ENCODE measurements at places on chromosomes 7 and 10.
A peak's percentile ranks its signal among the peaks of the same experiment; 100 is the strongest.

- DNase-seq: no peak
Measured at GRCh38 chr7:130740606-130741005, 6.6 kb upstream of the KLF14 start.

DNA sequence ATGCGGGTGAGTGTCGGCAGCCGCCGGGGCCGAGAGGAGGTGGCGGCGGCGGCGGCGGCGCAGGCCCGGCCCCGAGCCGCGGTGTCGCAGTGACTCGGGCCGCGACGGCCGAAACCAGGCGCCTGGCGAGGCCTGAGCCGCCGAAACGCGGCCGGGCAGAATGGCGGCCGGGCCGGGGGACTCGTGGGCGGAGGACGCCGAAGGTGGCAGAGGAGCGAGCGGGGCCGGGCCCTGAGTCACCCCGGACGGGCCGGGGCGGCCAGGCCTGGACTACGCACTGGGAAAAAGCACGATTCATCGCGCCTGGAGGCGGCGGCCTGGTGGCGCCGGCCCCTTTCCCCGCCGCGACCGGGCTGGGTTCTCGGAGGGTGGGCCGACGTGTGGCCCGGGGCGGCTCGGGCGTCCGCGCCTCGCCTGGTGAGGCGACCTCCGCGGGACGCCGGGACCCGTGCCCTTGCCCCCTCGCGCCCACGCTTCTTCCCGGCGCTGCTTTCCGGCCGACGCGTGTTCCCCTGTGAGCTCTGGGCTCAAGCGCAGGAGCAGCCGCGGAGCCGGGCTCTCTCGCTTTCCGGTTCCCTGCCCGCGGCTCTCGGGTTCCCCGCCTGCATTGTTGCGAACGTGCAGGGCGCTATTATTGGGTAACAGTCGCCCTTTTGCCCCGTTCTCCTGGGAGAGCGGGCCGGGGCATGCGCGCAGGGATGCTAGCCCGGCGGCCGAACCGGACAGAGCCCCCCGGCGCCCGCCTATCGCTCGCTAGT is 500 bp downstream of the CUL1 start:
- DNase-seq: peak; percentile 19

- no peak for DNase-seq
Measured at GRCh38 chr7:66832531-66833351, 88.3 kb upstream of the TMEM248 start.

DNA sequence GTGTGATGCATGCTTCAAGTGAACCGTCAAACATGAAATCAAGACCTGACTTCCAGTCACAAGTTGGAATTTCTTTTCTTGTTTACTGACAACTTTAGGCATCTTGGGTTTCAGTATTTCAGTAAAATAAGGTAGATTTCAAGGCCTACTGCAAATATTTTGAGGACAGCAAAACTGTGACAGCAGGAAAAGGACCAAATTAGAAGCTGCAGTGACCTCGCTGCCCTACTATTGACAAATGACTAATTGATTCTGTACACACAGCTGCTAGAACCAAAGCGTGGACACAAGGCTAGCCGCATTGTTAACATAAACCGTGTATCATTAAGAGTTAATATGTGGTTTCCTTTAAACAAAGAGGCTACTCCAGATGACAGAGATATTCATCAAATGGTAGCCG is 105.7 kb upstream of the SEC61G start:
- DNase-seq: no peak

- DNase-seq: no peak
Measured at GRCh38 chr7:132377015-132377414, 199.3 kb downstream of the PLXNA4 start.

- DNase-seq: no peak
Measured at GRCh38 chr10:5187867-5188266, 2.9 kb upstream of the AKR1C8 start.

DNA sequence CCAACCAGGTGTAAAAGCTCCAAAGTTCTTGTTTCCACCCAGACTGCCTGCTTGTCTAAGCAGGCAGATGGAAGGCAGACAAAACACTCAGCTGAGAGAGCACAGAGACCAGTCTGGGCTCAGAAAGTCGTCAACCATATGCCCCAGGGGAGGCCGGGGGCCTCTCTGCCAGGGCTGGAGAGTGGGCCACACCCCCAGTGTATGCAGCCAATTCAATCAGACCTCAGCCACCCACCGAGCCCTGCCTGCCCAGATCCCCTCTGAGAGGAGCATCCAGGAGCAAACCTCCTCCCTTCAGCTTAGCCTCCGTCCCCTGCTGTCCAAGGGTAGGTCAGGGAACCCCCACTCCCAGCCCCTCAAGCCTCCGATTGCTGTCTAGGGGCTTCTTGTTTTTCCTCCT is 196.3 kb downstream of the LSM5 start:
- no peak for DNase-seq

- DNase-seq: no peak
Measured at GRCh38 chr7:71384094-71384493, 252.2 kb downstream of the GALNT17 start.

GRCh38 chr10:76962851-76963250 is 674.8 kb downstream of the KCNMA1 start:
- DNase-seq: no peak

DNA sequence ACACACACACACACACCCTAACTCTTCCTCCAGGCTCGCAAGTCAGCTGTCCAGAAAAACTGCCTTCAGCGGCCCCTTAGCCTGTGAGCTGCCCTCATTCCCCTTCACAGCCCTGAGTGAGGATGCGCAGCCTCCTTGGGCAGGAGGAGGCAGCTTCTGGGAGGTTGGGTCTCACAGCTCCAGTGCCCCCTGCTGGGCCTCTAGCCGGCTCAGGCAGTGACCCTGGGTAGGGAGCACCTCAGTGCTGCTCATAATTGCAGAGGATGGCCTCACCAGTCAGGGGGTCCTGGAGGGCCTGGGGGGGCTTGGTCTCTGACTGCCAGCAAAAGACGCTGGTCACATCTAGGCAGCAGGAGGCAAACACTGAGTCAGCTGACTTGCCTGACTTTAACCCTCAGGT is 43.7 kb downstream of the ZNF273 start:
- no peak for DNase-seq

DNA sequence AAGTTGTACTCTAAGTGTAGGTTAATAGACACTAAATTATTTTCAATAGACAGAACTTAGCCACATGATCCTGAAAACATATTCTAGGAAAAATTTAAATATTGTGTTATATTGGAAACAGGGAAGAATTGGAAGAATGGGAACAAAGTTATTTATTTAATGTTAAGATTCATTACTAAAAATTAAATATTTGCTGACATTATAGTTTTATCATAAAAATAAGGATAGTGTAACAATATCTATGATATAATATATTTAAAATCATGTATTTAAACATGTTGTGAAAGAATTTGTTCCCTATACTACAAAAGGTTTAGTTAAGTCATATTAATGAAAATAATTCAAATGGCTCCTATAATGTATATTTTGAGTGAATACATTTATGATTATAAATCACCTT is 120.1 kb upstream of the TEX47 start:
- DNase-seq: no peak

- no peak for DNase-seq
Measured at GRCh38 chr10:6990891-6991290, 410.8 kb upstream of the PRKCQ start.

DNA sequence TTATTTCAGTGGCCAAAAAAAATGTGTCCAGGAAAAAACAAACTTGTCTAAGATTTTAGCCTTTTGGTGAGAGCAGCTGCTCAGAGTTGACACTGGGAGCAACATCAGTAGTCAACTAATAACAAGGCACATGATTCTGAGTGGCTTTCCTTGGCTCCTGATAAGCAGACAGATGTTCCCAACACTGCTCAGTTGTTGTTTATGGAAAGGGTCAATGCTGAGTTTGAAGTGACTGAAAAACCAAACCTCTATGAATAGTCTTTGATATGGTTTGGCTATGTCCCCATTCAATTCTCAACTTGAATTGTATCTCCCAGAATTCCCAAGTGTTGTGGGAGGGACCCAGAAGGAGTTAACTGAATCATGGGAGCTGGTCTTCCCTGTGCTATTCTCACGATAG is 12.3 kb downstream of the DYDC1 start:
- DNase-seq: no peak

DNA sequence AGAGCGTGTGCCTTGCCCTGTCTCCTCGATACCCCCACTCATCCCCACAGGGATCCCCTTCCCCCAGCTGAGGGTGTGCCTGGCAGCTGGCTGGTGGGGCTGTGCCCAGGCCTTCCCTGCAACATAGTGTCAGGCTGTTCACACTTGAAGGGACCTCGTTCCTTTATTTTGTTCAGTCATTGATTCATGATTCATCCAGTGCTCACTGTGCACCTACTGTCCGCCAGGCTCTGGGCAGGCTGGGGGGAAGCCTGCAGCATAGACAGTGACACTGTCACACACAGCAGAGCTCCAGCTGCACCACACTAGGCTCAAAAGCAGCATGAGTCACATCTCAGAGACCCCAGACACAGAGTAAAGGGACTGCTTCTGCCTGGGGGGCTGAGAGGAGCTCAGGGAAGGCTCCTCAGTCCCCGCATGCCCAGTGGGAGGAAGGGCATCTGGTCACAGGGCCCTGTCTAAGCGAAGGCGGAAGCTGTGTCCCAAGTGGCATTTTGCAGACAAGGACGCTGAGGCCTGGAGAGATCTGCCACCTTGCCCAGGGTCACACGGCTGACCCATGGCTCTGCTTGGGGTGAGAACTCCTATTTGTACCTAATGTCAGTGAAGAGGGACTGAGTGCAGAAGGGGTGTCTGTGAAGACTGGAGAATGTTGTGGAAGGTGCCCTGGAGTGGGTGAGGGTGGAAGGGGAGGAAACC is 27.9 kb downstream of the CDH23 start:
- DNase-seq: no peak

GRCh38 chr7:96361116-96361857 is 39.4 kb upstream of the SLC25A13 start:
- DNase-seq: no peak

DNA sequence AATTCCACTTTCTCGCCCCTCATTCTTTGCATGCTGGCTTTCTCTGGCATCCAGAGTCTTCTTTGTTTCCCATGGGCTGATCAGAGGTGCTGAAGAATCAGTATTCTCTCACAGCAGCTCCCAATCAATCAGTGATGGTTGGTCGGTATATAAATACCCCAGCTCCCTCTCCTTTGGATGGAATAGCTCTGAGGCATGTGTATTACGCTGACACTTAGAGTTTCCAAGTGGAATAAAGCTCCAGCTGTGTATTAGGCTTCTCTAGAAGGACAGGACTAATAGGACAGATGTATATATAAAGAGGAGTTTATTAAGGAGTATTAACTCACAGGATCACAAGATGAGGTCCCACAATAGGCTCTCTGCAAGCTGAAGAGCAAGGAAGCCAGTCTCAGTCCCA is 218.3 kb upstream of the GRB10 start:
- no peak for DNase-seq

DNA sequence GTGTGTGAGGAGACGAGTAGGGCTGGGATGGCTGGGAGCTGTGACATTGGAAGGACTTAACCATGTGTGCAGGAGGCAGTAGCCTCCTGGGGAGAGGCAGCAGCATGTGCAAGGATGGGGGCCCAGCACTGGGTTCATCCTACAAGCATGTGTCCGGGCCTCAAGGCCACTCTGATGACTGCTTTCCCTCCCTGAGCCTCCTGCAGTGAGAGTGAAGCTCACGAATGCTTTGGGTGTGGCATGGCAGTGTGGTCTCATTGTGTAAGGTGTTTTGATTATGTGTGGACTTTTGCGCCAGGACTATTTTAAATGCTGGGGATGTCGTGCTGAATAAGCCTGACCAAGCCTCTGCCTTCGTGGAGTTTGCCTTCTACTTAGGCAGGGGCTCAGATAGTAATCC is 122.0 kb upstream of the INSYN2A start:
- no peak for DNase-seq

DNA sequence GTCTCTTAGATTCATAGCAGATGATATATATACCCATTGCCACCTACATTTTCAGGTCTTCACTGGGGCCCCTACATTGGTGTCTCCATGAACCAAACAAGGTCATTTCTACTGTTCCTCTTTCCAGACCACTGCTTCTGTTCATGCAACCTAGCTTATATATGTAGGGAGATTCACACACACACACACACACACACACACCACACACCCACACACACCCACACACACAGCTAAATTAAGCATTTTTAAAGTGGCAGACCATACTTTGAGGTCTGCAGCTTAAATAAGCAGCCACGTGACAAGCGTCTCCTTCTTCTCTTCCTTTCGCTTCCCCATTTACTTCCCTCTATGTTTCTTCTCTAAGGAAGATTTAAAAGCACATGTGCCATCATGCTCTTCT is 70.0 kb upstream of the CC2D2B start:
- DNase-seq: no peak

DNA sequence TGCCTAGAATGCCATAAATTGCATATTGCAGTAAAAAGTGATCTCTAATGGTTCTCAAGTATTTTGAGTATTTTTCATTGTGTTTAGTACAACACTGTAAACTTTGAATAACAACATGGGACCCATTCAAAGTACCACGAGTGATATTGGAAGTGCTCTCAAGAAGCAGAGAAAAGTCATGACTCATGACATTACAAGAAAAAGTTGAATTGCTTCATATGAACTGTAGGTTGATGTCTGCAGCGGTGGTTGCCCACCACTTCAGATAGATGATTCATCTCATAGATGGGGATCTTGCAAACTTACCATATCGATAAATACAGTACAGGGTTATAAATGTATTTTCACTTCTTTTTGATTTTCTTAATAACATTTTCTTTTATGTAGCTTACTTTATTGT is 33.9 kb downstream of the ENTPD1 start:
- no peak for DNase-seq

GRCh38 chr10:129471447-129472175 is 4.6 kb downstream of the MGMT start:
- DNase-seq: no peak

DNA sequence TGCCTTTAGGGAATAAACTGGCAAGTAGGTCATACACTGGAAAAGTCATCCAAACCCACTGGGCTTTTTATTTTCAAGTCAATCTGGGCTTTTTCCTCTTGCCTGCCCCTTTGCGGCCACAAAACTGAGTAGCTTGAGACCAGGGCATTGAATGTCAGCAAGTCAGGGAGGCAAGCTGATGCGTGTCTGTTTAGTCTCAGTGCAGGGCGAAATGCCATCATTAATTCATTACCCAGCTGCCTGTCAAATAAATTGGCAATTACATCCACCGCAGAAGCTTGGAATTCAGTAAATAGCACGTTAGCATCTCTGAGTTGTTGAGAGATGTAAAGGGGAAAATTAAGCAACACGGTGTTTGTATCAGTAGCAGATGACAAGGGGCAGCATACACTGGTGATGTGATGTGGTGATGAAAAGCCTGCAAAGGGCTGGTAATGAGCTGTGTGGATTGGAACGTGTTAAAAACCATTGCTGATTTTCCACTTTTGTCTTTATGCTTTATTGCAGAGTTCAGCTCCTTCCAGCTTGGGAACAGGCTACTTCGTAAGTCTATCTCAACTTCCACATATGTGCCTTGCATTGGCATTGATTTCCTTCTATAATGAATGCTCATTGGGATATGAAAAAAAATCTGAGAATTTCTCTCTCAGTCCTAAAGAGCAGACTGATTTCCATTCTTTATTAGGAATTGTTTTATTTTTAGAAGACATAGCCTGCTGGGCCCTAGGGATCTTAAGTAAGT is 535.9 kb downstream of the AUTS2 start:
- DNase-seq: no peak

- no peak for DNase-seq
Measured at GRCh38 chr7:2736411-2736914, 48.5 kb downstream of the AMZ1 start.

GRCh38 chr7:75819711-75820110 is 6.1 kb upstream of the CCL24 start:
- no peak for DNase-seq
